Progenitor cell of endocrine pancreas (in vitro differentiated cells): ENCODE measurements at places on chromosomes 3 and 15. TPM values are rescaled to one million over a fixed set of nuclear protein-coding genes. Genes with fewer than 3 reads are reported as not detected.

DNA sequence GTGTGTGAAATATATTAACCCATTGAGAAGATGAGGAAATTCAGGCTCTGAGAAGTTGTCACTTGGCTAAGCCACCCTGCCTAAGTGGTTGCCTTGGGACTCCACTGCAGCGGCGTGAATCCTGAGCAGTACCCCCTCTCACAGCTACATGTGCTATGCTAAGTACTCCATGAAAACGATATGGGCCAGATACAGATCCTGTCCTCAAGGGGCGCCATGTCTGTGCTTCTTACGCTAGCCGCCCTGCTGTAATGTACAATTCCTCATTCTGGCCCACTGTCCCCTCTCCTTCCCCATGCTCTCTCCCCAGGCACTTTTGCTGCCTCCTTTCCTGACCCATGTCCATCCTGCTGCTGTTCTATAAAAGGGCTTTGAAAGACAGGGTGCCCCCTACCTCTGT, 140.3 kb downstream of the FEZF2 start:
- DNase-seq = no peak
- H3K36me3 ChIP-seq = no peaks in the 10 kb centered on the region
- H3K4me1 ChIP-seq = no peaks in the 10 kb centered on the region
- H3K4me3 ChIP-seq = no peak overlapping the region
- H3K27me3 ChIP-seq = no peaks in the 10 kb centered on the region

Gene CHCHD4
- total RNA-seq = 10.8 and 12.7 TPM in 2 replicates

- DNase-seq = no peak
- H3K36me3 ChIP-seq = no peaks in the 10 kb centered on the region
- H3K4me1 ChIP-seq = peaks cover 34% of the 10 kb centered on the region
- H3K27me3 ChIP-seq = peaks cover 45% of the 10 kb centered on the region
- peak within 1 kb of the TSS; percentile 46 for H3K27ac ChIP-seq
- peak within 1 kb of the TSS; percentile 69 for H3K4me3 ChIP-seq
Measured at GRCh38 chr15:80252121-80252518, at the start of gene CTXND1. TSS of gene CTXND1 (minus strand) at chr15:80252213. CDS start at chr15:80201949, 50,264 bp downstream.

Gene ADAMTS17
- 3.5 and 4.7 TPM in 2 replicates for total RNA-seq

- no peak overlapping the region for H3K4me3 ChIP-seq
- H3K36me3 ChIP-seq = no peaks in the 10 kb centered on the region
- H3K4me1 ChIP-seq = peaks cover 9% of the 10 kb centered on the region
- H3K27me3 ChIP-seq = peaks cover 4% of the 10 kb centered on the region
- no peak overlapping the region for H3K27ac ChIP-seq
Measured at GRCh38 chr15:47746516-47746915, 29.2 kb downstream of the SEMA6D start.

- peaks cover 23% of the 10 kb centered on the region for H3K27me3 ChIP-seq
- no peak for DNase-seq
- H3K27ac ChIP-seq = no peak overlapping the region
- no peak overlapping the region for H3K4me3 ChIP-seq
- H3K4me1 ChIP-seq = no peaks in the 10 kb centered on the region
- no peaks in the 10 kb centered on the region for H3K36me3 ChIP-seq
Measured at GRCh38 chr3:196003611-196004010, 78.3 kb downstream of the TFRC start.
